ENCODE measurements at places on chromosomes 16 and 17.

DNA sequence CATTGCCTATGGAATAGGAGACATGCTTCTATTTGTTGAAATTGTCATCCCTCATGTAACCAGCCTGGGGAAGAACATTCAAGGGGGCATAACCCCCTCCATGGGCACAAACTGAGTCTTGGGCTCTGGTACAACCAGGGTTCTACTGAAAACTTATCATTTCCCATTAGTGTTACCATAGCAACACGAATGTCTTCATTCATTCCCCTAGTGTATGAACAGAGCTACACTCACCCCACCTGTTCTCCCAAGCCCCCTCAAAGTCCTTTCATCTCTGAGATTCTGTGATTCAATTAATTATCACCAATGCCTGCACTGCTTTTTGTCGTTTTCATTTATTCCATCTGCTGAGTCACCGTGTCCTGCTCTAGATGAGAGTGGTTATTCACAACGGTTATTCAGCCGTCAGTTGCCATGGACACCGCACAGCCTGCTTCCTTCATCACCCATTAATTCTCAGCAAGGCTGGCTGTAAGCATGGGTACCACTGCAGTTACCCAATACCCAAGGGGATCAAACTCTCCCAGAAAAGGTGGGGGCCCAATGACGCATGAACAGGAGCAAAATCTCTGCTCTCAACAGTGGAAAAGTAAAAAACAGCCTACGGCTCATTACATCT, 1.6 kb upstream of the GAST start:
- peak; percentile 85 for DNase-seq

GRCh38 chr16:28193530-28194423, 18.0 kb downstream of the XPO6 start:
- no peak for DNase-seq

GRCh38 chr16:51801635-51802034, 650.6 kb upstream of the SALL1 start:
- no peak for DNase-seq

GRCh38 chr16:27841911-27842310, 221.6 kb downstream of the GSG1L start:
- DNase-seq, result no peak

- DNase-seq, result no peak
These were observed 155.4 kb upstream of the FOXF1 start for GRCh38 chr16:86354641-86355513.

DNA sequence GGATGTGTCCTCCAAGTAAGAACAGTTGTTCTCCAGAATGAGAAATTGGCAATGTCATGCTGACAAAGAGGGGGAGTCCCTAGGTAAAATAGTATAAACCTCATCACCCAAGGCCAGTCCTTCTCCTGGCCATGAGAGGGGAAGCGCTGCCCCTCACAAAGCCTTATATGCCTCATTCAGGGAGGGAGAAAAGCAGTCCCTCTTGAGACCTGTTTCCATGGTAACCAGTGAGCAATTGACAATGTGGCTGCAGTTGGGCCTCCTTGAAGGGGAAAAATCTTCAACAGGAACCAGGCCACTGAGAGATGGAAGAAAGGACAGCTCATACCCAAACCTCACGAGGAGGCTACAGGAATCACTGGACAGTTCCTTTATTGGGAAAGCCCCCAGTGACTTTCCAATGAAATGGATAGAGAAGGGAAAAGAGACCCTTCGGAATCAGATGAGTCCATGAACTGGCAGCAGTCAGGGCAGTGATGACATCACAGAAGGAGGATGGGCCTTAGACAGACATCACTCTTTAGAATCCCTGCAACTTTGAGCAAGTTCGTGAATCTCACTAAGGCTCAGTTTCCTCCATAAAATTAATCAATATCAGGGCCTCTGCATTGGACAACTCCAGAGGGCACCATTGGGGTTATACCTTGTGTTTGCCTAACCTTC, 275.7 kb downstream of the TOX3 start:
- no peak for DNase-seq

DNA sequence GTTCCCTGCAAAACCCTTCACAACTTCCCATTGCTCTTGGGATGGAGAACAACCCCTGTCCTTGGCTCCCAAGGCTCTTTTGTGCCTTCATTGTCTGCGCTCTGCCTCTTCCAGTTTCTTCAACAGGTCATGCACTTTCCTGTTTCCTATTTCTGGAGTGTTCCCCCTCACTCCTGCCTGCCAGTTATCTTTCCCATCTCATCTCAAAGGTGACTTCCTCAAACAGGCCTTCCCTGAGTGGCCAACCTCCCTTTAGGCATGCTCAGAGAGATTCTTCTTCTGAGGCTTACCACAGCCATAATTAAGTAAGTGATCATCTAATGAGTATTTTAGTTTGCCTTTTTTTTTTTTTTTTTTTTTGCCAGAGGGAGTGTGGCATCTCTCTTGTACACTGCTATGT, 2.9 kb upstream of the CYLD start:
- no peak for DNase-seq

- no peak for DNase-seq
These were observed 102.2 kb downstream of the CDK5R1 start for GRCh38 chr17:32588982-32589381.

- DNase-seq, result no peak
These were observed 162.3 kb downstream of the MSI2 start for GRCh38 chr17:57418463-57419246.

- no peak for DNase-seq
These were observed 1.9 kb downstream of the ELOB start for GRCh38 chr16:2775131-2775716.

GRCh38 chr16:57530522-57531252, 5.7 kb downstream of the CCDC102A start:
- DNase-seq, result no peak

DNA sequence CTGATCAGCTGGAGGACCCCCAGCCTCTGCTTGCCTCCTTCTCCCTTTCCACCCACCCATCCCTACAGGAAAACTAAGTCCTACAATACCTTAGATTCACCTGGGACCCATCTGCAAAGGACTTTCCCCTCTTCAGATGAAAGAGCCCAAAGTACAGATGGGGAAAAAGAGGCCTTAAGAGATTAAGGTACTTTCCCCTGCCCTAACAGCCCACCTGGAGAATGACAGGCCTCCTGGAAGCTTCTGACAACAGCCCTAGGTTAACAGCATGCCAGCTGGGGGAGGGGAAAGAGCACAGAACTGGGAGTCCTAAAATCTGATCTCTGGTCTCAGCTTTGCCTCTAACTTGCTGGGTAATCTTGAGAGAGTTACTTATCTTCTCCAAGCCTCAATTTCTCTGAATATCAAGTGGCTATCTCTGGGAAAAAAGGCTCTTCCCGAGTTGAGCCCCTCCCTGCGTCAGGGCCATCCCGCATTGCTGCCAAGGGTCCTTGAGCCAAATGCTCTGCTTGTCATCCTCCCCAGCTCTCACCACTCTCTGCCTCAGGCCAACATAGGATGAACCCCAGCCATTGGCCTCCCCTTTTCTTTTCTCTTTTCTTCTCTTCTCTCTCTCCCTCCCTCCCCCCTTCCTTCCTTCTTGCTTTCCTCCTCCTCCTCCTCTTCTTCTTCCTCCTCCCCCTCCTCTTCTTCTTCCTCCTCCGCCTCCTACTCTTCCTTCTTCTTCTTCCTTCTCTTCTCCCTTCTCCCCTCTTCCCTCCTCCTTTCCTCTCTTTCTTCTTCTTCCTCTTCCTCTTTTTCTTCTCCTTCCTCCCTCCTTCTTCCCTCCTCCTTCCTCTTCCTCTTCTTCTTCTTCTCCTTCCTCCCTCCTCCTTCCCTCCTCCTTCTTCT, 22.5 kb upstream of the SP6 start:
- no peak for DNase-seq

DNA sequence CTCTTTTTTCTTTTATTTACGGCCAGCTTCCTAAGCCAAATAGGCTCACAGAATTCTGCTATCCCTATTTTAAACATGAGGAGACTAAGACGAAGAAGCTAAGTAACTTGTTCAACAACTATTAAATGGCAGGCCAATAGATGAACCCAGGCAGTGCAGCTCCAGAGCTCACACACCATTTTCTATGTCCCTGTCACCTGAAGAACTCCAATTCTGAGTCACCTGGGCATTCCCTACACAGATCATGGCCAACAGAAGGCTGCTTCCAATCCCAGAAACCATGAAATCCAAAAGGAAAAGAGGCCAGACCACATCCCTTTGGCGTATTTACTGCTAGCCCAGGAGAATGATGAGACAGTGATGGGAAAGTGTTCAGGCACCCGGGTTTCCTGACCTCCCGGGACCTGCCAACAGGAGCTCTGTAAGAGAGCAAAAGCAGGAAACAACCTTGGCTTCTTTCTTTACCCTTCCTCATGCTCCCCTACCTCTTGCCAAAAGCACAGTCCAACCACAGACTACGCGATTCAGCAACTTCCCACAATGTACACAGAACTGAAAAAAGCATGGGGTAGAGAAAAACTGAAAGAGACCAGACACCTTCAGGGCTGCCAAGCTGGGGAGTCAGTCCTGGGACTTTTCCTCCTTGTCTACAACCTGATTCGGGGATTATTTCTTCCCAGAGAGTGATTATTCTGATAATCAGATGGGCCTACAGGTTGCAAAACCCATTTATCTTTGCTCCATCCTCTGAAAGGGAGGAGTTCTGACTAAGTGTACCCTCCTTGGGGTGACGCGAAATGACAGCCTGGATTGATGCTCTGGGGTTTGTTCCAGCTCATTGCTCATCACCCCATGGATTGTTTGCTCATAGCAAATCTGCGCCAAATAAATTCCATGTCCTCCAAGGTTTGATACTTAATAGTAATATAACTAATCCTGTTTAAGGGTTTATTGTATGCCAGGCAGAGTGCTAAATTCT, 47.8 kb upstream of the HAS3 start:
- no peak for DNase-seq

- DNase-seq, result no peak
These were observed 7.3 kb downstream of the TRIM65 start for GRCh38 chr17:75889454-75889853.

DNA sequence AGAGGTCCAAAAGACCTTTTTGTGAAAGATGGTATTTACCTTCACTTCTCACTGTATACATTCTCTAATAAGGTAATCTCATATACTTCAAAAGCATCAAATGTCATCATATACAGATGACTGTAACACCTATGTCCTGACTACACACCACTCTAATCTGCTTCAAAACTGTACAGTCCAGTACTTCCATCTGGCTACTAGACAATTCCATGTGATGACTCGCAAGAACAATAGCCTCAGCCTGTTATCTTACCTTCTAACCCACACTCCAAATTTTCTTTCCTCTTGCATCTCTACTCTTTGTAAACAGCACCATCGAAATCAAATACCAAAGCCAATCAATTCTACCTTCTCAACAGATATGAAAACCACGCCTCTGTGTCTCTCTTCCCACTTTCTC, 24.1 kb downstream of the MYO1D start:
- DNase-seq, result no peak
